ENCODE measurements at places on chromosomes 3 and 15.

GRCh38 chr3:104610730-104611652 is 755.7 kb upstream of the ALCAM start:
- H3K4me1 ChIP-seq, result no peaks in the 10 kb centered on the region
- no peak overlapping the region for H3K4me3 ChIP-seq
- no peaks in the 10 kb centered on the region for H3K27me3 ChIP-seq
- no peak overlapping the region for H3K27ac ChIP-seq
- no peaks in the 10 kb centered on the region for H3K36me3 ChIP-seq
- no peak for DNase-seq

DNA sequence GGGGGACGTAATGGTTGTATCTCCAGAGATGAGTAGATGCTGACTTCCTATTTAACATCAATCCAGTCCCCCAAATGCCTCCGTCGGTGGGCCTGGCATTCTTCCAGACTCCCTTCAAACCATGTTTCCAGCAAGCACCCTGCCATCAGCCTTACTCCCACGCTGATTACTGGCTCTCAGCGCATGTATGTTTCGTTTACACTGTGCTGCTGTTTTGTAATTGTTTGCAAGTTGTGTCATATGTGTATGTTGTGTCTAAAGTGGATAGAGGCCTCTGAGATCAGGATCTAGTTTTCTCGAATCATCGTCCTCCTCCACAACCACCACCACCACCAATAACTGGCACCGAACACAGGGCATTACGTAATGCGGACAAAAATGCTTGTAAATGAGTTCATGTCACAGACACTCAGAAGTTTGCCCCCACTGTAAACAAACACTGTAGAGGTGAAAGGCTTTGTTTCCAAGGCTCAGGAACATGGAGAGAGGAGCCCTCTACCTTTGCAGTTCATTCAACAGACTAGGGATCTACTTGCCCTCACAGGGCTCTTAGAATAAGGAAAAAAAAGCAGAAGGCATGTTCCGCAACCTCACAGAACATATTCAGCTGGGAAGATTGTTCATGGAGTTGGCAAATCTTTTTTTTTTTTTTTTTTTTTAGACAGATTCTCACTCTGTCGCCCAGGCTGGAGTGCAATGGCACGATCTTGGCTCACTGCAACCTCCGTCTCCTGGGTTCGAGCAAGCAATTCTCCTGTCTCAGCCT is 46.1 kb upstream of the SEMA4B start:
- no peak for DNase-seq
- no peaks in the 10 kb centered on the region for H3K27me3 ChIP-seq
- peaks cover 7% of the 10 kb centered on the region for H3K4me1 ChIP-seq

DNA sequence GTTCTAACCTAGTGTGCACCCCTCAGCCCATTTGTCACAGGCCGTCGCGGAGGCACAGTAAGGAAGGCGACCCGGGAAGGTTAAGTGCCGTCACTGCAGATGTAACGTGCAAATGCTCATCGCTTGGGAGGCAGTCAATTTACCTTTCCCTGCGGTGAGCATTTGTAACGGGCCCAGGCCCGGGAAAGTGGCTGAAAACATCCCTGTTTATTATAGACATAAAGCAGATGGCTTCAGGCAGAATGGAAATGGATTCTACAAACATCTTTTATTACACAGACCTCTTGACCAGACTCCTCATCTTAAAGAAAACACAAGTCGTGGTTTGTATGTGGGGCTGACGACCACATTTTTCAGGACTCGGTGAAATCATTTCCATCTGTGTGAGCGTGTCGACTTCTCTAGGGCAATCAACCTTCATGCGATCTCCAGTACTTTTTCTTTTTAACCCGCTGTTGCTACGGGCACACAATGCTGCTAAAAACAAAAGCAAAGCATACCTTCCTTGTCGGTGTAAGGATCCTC is 43.6 kb downstream of the NMNAT3 start:
- H3K4me1 ChIP-seq, result peaks cover 4% of the 10 kb centered on the region
- H3K4me3 ChIP-seq, result no peak overlapping the region
- H3K36me3 ChIP-seq, result no peaks in the 10 kb centered on the region
- no peak for DNase-seq
- no peaks in the 10 kb centered on the region for H3K27me3 ChIP-seq

DNA sequence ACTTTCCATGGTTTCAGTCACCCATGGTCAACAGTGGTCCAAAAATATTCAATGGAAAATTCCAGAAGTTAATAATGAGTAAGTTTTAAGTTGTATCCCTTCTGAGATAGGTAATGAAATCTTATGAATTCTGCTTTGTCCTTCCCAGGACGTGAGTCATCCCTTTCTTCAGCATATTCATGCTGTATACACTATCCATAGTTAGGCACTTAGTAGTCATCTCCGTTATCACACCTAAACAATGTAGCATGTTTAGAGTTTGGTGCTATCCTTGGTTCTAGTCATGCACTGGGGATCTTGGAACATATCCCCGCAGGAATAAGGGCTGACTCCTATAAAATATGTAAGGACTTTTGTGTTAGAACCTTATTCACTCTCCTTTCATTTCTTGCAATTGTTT is 153.2 kb downstream of the UNC13C start:
- no peaks in the 10 kb centered on the region for H3K36me3 ChIP-seq
- no peak for DNase-seq
- no peak overlapping the region for H3K4me3 ChIP-seq
- no peaks in the 10 kb centered on the region for H3K27me3 ChIP-seq
- no peak overlapping the region for H3K27ac ChIP-seq
- no peaks in the 10 kb centered on the region for H3K4me1 ChIP-seq

DNA sequence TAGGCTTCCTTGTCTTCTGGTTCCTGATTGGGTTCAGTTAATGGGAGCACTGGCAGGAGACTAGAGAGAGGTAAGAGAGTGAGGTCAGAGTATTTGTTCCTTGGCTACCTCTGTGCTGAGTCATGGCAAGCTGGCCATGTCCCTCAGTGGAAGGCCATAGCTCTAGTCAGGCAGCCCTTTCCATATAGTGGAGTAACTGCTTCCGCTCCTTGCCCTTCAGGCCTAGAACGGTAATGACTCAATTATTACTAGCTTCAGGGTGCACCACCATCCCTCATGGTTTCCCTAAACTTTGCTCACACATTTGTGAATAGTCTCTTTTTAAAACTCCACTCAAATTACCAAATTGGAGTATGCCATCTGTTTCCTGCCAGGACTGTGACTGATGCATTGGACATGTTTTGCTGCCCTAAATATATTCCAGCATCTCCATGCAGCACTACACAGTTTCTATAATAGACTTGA is 10.5 kb upstream of the ANO10 start:
- H3K27me3 ChIP-seq, result no peaks in the 10 kb centered on the region
- H3K4me1 ChIP-seq, result no peaks in the 10 kb centered on the region
- no peak overlapping the region for H3K4me3 ChIP-seq
- H3K27ac ChIP-seq, result no peak overlapping the region
- DNase-seq, result no peak

DNA sequence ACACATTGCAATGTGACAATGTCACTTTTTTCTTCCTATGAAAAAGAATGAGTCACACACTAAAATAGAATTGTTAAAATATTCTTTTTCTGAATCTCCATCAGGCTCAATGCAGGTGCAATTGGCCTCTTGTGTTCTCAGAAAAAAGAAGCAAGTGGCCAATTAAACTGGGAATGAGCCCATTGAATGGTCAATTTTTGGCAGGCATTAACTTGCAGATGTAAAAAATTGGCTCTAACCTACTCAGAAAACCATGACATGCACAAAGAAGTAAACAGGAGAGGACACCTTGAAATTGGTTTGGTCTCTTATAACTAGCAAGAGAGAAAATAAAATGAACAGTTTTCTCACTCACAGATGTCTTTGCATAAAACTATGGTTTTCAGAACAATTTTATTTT is 820.8 kb downstream of the TBL1XR1 start:
- H3K4me3 ChIP-seq, result no peak overlapping the region
- no peak for DNase-seq
- H3K4me1 ChIP-seq, result no peaks in the 10 kb centered on the region

DNA sequence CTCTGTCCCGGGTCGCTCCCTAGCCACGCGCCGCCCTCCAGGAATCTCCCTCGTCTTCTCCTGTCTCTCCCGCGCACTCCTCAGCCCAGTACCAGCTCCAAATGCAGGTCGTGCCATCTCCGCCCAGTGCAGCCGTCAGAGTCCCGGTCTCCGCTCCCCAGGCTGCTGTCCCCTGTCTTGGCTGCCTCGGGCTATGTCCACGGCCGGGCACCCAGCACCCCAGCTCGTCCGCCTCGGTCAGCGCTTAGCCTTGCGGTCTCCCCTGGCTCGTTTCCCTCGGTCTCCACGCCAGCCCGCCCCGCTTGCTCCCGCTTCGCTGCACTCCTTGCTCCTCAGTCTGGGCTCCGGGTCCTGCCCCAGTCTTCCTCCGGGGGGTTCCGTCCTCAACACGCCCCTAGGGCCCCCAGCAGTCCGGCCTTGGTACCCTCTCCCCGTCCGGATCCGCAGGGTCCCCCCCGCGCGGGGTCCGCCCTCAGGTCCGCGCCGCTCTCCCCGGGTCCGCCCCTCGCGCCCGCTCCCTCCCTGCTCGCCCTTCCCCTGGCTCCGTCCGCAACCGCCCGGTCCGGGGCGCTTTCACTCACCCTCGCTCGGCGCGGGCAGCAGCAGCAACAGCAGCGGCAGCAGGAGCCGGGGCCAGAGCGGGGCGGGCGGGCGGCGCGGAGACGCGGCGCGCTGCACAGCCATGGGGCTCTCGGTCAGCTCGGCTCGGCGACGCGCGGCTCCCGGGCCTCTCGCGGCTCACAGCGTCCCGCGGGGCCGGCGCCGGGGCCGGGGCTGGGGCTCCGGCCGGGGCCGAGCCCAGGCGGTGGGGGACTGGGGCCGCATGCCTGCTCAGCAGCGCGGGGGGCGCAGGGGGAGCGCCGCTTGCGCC is 462 bp downstream of the IGDCC3 start:
- H3K27ac ChIP-seq, result no peak overlapping the region
- H3K4me1 ChIP-seq, result peaks cover 18% of the 10 kb centered on the region
- H3K27me3 ChIP-seq, result peaks cover 13% of the 10 kb centered on the region
- peak overlapping the region; percentile 58 for H3K4me3 ChIP-seq
- peak; percentile 83 for DNase-seq

GRCh38 chr3:29065211-29065785 is 215.6 kb upstream of the RBMS3 start:
- H3K27ac ChIP-seq, result no peak overlapping the region
- no peak for DNase-seq
- no peaks in the 10 kb centered on the region for H3K4me1 ChIP-seq
- H3K27me3 ChIP-seq, result no peaks in the 10 kb centered on the region
- no peak overlapping the region for H3K4me3 ChIP-seq

GRCh38 chr3:51280176-51280575 is 104.9 kb upstream of the MANF start:
- H3K4me1 ChIP-seq, result no peaks in the 10 kb centered on the region
- no peak for DNase-seq
- H3K27ac ChIP-seq, result no peak overlapping the region

Data from H1 (cell line).